NCI-H2171 (cell line): ENCODE measurements at places on chromosomes 16 and 17.

DNA sequence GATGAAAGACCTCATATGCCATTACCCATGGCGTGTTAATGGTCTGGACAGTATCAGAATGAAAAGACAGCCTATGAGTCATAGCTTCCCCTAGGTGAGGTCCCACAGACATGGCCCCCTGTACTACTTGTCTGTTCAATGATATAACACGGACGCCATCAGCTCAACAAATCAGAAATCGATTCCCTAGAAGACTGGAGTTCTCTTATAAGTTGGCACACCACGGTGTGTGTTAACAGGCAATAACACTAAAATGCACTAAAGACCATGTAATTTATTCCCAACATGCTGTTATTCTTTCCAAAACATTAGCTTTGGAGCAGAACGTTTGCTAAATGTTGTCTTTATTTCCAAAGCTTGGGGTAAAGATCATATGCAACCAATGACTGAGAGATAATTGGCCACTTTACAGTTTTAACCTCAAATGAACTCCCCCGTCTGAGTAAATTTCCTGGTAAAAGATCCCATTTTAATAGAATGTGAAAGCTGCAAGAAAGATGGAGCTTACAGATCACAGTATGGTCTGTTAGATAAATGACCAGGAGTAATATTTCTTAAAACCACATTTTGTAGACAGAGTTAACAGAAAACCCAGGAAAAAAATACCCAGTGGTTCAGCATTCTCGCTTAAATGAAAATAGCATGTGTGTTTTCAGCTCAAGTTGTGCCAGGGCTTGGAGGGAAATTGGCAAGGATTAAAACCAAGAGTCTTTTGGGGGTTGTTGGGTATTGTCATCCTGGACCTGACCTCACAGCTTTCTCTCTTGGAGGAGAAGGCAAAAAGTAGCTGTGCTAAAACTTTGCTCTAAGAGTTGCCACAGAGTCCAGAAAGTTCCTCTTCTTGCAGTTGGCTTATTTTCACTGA is 65.9 kb downstream of the PCTP start:
- DNase-seq = no peak

GRCh38 chr17:8623591-8623990 is 6.9 kb downstream of the MYH10 start:
- DNase-seq = no peak

GRCh38 chr16:54210452-54211125 is 76.0 kb downstream of the IRX3 start:
- no peak for DNase-seq

GRCh38 chr16:30715750-30716445 is 16.9 kb downstream of the SRCAP start:
- no peak for DNase-seq

- DNase-seq = no peak
These were observed 28.2 kb downstream of the ATP2C2 start for GRCh38 chr16:84396537-84397008.

DNA sequence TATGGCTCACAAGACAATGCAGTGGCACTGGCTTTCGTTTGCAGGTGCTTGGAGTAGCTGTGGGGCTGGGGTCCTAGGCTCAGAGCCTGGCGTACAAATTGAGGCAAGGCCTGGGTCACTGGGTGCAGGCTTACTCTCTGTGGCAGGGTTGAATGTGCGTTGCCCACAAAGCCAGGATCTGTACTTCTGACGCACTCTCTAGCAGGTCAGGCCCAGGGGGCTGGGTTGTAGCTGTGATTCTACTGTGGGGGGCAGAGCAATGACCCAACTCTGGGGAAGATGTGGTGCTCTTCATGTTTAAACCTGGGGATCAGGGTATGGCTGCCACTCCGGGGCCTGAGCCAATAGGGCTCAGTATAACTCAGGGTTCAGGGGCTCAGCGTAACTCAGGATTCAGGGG is 6.4 kb upstream of the PRSS21 start:
- no peak for DNase-seq

DNA sequence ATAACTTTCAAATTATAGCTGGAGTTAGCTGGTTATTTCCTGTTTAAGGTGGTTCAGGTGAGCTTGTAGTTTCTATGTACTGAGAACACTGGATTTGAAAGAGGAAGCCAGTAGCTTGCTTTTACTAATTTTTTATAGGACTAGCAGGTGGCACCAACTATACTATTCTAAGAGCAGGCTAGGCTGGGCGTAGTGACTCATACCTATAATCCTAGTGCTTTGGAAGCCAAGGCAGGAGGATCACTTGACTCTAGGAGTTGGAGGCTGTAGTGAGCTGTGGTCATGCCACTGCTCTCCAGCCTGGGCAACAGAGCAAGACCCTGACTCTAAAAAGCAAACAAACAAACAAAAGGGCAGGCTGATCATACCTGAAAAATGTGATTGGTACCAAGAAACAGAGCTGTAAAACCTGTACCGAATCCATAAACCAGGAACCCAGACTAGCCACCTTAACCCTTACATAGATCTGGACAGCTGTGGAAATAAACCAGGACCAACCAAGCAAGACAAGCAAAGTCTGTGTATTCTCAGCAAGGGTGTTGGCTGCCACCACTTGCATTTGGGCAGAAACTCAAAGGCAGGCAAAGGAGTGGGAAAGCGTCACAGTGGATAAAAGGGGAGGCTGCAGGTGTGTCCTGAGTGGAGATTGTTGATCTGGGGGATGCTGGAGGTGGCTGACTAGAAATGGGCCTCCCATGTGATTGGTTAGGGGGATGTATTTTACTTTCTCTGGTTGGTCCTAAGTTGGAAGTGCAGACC is 36.3 kb downstream of the SLC47A1 start:
- DNase-seq = no peak

- DNase-seq = no peak
These were observed 1.8 kb downstream of the SNTB2 start for GRCh38 chr16:69188716-69189115.

DNA sequence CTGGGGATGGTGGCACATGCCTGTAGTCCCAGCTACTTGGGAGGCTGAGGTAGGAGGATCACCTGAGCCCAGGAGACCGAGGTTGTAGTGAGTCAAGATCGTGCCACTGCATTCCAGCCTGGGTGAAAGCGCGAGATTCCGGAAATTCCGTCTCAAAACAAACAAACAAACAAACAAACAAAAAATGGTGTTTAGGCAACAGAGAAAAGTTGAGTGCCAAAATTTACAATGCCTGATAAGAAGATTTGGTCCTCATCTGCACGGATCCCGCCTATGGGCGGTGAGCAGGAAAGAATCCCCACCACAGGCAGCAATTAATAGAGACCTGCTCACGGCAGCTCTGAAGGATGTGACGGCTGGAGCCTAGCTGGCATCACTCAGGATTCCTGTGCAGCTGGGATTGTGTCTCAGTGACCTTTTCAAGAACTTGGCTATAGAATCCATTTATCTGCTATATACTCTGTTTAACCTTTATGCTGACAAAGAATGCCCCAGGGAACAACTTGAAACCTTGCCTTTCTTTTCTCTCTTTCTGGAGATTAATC is 14.0 kb upstream of the TEX2 start:
- no peak for DNase-seq
